OCI-LY7 (cell line): ENCODE measurements at places on chromosomes 3 and 15.
A peak's percentile ranks its signal among the peaks of the same experiment; 100 is the strongest.

GRCh38 chr3:159953325-159954085 is 35.1 kb upstream of the IL12A start:
- DNase-seq: no peak

GRCh38 chr3:150725548-150725947 is 21.8 kb upstream of the ERICH6 start:
- DNase-seq: no peak

- DNase-seq: no peak
Observed at GRCh38 chr3:130783629-130784028, 37.0 kb upstream of the PIK3R4 start.

DNA sequence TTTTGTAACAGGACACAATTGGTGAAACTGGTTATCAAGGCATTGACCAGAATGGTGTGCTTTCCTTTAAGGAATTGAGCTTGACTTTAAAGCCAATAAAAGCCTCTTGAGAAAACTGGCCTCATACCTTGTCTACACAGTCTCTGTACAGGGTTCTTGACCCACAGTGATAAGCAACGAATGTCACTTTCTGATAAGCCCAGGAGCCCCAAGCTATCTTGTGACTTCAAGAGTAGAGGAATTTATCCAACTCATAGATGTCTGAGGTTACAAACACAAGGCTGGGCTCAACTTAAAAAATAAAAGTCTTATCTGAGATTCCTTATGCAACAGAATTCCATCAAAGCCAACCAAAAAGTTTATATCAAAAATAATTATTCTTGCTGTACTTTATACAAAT is 212.1 kb downstream of the GBE1 start:
- DNase-seq: no peak

DNA sequence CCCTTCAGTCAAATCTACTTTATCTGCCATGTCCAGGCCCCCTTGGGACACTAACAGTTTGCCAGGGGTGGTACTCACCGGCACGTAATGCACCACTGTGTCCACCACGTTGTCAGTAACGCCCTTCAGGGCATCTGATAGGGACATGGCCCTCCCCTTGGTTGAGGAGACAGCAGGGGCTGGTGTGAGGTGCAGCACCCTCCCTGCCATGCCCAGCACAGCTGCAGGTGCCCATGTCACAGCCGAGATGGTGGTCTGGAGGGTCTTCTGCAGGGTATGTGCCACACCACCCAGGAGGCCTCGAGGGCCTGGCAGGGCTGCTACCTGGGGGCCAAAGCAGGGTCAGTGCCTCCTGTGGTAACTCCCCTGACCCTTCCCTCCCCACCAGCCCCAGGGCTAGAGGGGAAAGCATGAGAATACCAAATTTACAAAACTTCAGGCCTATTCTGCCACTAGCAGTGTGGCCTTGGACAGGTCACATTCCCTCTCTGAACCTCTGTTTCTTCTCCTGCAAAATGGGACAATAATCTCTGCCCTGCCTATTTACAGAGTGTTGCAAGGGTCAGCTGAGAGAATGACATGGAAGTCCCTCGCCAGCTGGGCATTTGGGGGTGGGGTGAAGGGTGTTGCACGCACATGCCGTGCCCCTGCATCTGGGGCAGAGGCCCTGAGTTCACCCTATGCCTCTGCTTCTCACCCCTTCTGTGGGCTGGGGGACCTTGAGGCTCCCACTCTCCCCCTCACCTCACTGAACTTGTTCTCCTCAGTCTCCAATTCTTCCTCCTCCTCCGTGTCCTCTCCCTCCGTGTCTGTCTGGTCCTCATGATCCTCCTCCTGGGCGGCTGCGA is 11.8 kb upstream of the KIF7 start:
- no peak for DNase-seq

DNA sequence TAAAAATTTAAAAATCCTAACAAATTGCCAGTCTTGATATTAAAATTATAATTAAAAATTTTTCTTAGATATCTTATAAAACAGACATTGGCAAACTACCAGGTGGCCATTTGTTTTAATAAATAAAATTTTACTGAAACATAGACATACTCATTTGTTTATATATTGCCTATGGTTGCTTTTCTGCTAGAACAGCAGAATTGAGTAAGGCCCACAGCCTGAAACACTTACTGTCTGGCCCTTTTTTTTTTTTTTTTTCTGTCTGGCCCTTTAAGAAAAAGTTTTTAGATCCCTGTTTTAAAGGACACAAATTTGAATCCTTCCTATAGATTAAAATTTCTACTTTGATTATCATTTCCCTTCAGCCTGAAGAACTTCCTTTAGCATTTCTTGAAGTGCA is 60.5 kb upstream of the CTDSPL2 start:
- no peak for DNase-seq

DNA sequence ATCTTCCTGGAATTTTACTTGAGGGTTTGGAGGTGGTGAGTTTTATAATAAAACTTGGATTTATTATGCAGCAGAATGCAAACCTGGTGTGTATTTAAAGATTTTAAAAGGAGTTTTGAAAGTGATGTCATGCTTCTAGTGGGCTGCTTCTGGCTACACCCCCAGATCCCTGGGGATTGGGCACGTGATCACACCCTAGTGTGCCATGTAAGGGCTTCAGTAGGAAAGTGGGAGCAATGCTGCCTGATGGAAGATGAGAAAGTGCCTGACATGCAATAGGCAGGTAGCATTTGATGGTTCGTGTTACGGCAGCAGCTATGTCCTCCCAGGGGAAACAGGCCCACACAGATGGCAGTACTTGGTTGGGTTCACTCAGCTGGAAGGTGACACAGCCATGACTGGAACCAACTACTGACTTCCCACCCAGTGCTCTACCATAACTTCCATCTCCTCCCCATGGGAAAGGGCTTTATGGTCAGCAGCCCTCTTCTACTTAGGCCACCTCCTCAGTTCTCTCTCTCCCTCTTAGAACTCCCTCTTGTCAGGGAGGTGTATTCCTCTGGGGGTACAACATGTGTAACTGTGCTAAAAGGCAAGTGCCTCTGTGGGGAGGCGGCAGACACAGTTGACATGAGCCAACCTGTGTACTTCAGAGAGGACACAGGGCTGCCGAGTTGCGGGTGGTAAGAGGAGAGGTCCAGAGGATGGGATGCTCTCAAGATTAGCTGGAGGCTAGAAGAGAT is 5.6 kb downstream of the ITPKA start:
- DNase-seq: no peak

- no peak for DNase-seq
Observed at GRCh38 chr3:170746175-170746942, 123.6 kb downstream of the RPL22L1 start.

DNA sequence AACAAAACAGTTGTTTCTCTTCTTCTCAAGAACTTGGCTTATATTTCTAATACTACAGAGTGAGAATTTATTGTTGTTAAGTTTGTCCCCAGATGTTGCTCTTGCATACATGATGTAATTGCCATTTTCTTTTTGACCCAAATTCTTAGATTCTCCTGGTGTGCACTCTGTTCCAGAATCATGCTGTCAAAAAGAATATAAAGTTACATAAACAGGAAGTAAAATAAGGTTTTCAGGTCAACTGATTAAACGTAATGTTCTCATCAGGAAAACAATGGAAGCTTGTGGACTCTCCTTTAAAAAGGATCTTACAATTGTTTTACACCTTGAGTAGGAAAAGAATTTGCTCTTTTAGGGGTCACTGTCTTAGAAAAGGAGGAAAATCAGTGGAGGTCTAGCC is 121.8 kb downstream of the ADAM10 start:
- no peak for DNase-seq

GRCh38 chr3:115551016-115551415 is 72.3 kb upstream of the GAP43 start:
- DNase-seq: no peak

- no peak for DNase-seq
Observed at GRCh38 chr15:73854265-73854664, 19.1 kb upstream of the TBC1D21 start.

DNA sequence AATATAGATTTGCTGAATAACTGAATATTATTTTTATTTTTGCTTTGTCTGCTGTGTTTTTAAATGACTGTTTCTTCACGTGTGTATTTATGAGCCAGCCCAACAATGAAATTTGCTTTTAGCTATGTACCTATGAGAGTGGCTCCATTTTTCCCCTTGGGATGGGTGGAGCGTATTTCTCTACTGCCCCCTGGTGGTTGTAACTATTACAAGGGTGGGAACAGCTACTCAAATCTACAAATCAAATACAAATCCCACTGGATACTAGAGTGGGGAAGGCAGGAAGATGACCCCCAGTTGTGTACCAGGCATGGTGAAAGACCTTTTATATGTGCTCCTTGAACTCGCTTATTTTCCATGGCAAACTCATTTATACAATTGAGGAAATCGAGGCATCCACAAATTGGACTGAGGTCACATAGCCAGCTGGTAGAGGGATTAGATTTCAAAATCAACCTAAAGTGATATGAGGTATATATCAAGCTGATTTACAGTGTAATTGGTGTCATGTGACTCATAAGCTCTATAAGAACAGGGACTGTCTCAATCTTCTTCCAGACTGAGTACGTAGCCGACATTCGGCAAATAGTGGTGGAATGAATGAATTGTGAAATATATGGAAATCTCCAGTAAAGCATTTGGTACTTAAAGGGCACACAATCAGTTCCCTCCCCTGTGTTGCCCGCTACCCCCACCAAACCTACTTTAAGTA is 69.5 kb upstream of the VEPH1 start:
- peak; percentile 51 for DNase-seq

DNA sequence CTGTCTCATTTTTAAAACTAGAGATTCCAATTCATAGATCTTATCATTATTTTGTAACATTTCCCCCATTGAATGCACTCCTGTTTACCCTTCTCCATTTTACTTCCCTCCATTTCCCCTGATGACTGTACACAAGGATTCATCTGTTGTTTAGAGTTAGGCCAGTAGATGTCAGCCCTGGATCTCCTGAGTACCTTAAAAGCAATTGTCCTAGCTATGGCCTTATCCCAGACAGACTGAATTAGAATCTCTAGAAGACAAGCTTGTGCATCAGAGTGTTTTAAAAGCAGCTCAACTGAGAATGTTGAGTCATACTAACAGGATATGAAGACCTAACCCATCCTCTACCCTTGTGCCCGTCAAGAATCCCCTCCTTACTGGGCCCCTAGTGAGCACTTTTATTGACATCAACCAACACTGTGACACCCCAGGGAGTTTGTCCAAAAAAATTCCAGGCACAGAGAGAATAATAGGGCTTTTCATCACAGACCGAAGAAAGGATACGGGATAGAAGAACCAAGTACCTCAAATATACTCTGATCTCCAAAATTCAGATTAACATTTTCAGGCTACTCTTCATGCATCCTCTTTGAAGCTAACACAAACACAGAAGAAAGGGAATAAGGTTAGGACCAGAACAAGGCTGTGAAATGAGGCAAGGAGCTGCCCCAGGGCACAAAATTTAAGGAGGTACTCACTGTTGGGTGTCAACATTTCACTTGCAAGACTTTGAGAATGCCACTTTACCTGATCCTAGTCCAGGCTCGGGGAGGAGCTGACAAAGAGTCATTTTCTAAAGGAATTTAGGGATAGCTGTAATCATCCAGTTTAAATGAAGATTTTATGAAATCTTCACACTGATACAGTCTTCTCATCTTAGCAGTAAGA is 17.1 kb downstream of the ZBED2 start:
- DNase-seq: peak; percentile 23
